Activated CD4-positive, alpha-beta T cell treated with anti-CD3 and anti-CD28 coated beads for 4 hours (primary cell): ENCODE measurements at places on chromosomes 4 and X.

GRCh38 chr4:153780876-153781275 is 8.0 kb downstream of the SFRP2 start:
- DNase-seq, result no peak

DNA sequence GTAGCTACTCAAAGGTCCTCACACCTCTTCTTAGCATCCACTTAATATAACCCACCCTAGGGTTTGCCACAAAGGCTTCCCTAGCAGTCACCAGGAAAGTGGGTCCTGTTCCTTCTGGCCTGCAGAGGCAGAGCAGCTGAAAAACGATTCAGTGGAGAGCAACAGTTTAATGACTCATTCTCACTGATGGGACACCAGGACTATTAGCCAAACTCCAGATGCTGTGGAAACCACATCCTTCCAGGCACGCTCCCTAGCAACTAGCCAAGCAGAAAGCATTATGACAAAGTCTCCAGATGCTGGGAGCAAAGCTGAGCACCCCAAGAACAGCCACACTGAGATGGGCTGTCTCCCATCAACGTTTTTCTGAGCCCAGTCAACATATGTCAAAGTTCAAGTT is 30.3 kb upstream of the UTP14A start:
- no peak for DNase-seq

GRCh38 chr4:177450426-177451107 is 8.3 kb upstream of the AGA start:
- no peak for DNase-seq

- DNase-seq, result peak; percentile 94
Observed at GRCh38 chrX:131704136-131704695, 160.3 kb downstream of the OR13H1 start.

- DNase-seq, result no peak
Observed at GRCh38 chr4:47835494-47835893, 2.4 kb downstream of the CORIN start.

- no peak for DNase-seq
Observed at GRCh38 chr4:153735906-153736461, 23.8 kb downstream of the RNF175 start.

DNA sequence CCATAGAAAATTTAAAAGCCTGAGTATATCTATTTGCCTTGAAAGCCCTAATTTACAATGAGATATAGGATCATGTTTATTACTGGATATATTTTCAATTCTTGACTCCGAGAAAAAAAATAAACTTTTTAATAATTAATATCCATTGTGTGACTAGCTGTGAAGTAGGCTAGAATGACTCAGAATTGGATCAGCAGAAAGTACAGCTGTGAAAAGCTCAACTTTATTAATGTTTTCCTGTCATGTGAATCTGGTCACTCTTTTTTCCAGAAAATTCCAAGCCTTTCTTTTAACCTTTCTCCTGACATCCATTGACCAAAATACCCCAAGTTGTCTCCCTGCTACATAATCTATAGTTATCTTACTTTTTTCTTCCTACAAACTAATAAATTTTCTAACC is 171.8 kb upstream of the PACRGL start:
- DNase-seq, result no peak

DNA sequence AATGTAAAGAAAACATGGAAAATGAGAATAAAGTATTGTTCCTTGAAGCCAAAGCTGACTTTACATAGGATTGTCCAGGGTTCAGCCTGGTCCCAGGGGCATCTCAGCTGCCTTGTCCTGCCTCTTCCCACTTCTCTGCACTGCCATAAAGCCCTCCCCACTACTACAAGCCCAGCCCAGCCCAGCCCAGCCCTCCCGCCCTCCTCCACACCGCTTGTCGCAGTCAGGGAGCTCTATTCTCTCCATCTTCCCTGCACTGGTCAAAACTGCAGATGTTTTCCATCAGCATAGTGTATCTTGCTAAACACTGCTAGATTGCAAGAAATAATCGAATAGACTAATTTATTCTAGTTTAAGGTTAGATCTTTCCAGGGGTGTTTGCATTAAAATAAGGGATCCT is 100.3 kb downstream of the TENM3 start:
- no peak for DNase-seq

DNA sequence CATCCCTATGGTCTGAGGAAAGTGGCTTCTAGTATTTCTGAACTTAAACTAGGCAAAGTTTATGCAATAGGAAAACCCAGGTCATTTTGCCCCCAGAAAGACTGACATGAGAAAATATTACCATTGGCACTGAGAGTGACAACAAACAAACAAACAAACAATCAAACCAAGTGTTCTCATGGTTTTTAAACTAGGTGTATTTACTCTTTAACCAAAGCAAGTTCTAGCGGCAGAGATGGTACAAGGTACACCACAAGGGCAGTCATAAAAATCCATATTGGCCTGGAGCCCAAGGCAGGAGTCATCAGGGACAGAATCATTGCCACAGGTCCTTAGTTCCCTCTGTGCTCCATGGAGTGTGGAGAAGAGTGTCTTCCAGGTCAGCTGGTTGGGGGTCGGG is 26.0 kb upstream of the ENPEP start:
- DNase-seq, result no peak

DNA sequence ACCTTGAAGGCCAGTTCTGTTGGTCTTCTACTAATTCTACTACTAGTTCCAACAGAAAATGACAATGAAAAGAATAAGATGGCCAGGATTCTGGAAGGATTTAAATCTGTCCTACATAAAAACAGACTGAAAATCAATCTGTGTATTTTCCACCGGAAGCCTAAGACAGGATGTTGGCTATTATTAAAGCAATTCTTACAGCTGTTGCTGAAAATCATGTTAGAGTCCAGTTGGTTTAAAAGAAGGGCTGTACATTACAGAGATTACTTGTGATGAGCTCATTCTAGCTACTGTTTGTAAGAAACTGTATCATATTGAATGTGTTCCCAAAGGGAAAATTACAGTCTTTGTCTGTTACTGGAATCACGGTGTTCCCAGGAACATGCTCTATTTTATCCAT is 54.8 kb upstream of the MAGEB16 start:
- no peak for DNase-seq

DNA sequence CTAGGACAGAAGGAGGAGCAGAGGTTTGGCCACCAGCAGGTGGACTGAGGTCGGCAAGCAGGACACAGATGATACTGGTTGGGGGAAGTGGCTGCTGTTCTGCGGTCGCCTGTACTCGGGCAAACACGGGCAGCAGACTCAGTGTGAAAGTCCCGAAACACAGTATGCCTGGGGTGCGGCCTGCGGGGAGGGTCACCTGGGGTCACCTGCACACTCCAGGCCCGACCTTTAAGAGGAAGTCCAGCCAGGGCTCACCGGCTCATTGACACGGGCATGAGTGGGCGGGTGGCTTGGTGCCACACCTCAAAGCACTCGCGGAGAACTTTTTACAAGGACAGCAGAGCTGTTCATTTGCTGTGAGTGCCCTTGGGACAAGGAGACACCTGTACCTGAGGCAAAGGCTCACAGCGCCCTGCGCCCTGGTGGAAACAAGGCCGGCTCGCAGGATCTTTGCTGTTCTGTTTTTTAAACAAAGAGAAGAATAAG is 71.5 kb upstream of the MXD4 start:
- DNase-seq, result no peak

- no peak for DNase-seq
Observed at GRCh38 chr4:122798101-122798500, 28.5 kb upstream of the FGF2 start.

DNA sequence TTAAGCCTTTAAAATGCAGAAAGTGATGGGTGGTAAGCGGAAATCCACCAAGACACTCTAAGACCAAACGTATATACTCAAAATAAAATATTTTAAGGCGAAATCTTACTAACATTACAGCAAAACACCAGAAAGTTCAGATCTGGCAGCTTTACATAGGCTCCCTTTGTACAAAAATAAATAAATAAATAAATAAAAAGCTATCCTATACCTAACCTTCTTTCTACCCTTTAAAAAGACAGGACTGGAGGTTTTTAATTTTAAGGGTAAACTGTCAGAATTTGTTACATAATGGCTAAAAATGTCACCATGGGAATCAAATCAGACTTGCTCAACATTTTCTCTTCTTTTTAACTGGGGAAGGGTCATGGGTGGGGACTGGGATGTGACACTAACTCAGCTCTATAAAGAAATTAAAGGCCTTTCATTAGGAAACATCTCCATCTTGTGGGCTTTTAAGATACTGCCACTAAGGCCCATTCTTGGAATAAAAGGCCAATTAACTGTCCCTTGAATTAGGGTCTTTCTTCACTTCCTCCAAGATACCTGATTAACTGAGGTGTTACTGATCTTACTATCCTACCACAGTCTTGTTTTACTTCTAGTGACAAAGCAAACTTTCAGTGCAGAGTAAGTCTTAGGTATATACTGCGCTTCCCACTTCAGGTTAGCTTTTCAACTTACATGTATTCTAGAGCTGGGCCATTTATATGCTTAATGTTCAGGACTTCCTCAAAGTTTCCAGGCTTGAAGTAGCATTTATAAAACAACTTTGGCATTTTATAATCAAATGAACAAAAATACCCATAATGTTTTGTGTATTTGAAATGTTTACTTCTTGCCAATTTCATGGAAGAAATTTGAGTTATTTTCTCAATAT is 13.3 kb downstream of the HNRNPD start:
- no peak for DNase-seq

- no peak for DNase-seq
Observed at GRCh38 chrX:46582966-46583365, 9.4 kb downstream of the CHST7 start.

- DNase-seq, result no peak
Observed at GRCh38 chr4:66625480-66625879, 919.8 kb downstream of the CENPC start.

DNA sequence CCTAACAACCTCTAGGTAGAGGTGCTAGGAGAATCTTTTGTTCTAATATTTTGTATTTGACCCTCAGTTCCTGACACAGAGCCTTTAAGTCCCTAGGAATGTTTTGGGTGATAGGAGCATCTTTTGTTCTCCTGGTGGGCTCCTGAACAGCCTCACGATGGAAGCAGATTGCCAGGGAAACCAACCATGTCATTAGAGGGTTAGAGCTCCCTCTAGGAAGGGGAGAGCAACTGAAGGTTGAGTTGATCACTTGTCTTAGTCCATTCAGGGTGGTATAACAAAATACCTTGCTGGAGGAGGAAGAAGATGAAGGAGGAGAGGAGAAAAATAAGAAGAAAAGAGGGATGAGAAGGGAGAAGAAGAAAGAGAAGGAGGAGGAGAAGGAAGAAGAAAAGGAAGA is 9.2 kb downstream of the VCX start:
- no peak for DNase-seq

GRCh38 chr4:7790999-7791398 is 148.7 kb downstream of the AFAP1 start:
- DNase-seq, result no peak

DNA sequence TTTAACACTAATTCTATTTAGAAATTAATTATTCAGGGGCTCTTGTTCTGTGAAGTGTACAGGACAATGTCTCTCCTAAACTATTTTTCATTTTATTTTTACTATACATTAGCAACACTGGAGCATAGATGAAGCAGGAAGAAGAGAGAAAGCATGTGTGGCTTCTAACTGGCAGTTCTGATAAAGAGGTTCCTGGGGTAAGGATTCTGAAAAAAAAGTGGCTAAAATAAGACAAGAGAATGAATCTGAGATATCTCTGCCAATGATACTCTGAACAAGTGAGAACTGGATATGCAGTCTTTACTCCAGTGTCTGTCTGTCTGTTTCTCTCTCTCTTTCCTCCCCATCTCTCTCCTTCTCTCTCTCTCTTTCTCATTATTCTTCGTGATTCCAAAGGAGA is 125.9 kb downstream of the MAML3 start:
- no peak for DNase-seq

- DNase-seq, result no peak
Observed at GRCh38 chr4:168028970-168029597, 63.3 kb upstream of the ANXA10 start.

DNA sequence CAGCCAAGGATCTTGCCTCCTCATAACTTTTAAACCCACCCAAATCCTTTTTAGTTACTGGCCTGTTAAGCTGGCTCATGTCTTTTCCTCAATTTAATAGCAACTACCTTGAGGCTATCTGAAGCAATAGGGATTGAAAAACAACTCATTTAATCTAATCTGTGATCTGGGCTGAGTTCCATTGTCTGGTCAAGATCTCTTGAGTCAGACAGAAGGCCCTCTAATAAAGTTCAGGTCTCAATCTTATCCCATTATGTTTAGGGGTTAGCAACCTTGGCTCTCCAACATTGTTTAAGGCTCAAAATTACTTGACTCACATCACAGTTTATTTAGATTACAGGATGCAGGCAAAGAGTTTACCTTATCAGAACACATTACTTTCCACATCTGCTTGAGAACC is 436.1 kb downstream of the ANKRD50 start:
- no peak for DNase-seq

DNA sequence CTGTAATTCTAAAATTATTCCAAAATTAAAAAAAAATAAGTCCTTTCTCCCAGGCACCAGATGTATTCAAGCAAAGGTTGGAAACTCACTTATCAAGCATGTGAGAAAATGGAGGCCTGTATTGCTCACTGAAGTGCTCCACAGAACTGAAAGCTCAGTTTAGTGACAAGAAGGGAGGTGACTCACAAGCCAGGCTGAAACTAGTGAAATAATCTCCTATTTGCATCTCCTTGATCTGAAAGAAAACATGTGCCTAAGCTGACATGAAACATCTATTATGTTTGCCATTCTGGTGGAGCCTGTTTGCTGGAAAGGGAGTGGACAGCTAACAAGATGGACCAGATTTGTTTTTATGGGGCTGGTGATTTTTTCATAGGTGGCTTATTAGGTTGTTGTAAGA is 54.0 kb upstream of the AMELX start:
- DNase-seq, result no peak

DNA sequence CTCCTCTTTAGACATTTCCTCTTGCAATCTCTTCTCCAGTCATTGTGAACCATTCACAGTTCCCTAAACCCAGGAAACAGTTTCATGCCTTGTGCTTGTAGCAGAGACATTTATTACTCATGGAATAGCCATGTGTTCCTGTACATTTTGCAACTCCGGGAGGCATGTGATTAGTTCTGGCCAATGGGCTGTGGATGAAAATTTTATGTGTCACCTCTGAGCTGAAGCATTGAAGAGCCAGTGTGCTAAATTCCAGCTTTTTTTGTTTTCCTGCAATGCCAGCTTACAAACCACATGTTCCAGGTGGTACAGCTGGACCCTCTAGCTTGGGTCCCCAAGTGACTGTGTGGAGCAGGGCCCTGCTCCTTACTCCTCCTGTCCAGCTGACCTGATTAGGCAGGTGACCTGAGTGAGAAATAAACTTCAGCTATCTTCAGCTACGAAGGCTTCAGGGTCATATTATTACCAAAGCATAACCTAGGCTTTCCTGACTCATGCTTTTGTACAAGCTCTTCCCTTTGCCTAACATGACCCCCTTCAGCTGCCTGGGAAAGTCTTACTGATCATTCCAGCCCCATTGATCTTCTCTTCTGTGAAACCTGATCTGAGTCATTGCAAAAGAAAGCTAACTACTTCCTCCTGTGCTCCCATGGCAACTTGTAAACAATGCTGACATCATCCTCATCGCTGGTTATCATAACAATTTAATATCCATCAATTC is 200.4 kb downstream of the PTTG2 start:
- peak; percentile 61 for DNase-seq

DNA sequence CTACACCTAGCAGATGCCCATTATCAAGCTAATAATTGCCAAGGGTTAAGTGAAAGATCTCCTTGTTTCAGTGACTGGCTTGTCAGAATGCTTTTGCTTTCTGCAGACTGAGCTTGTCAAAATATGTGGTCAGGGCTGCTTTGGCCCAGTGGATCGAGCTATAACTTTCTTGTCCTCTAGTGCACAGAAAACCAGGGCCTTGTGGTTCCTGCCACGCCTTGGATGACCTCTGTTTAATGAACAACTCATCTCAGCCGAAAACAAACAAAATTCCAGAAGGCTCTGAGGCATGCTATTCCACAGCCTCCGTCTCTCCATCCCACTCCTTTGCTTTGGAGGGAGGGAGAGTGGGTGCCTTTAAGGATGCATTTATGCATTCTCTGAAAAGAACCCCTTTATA is 11.3 kb downstream of the EVC start:
- DNase-seq, result no peak
